ENCODE measurements at places on chromosomes 7 and 10.

GRCh38 chr7:72032934-72033333 is 379.2 kb downstream of the CALN1 start:
- no peak for DNase-seq

GRCh38 chr10:71585564-71586290 is 133.9 kb downstream of the C10orf105 start:
- DNase-seq: no peak

GRCh38 chr10:49053053-49053997 is 62.0 kb downstream of the VSTM4 start:
- no peak for DNase-seq

DNA sequence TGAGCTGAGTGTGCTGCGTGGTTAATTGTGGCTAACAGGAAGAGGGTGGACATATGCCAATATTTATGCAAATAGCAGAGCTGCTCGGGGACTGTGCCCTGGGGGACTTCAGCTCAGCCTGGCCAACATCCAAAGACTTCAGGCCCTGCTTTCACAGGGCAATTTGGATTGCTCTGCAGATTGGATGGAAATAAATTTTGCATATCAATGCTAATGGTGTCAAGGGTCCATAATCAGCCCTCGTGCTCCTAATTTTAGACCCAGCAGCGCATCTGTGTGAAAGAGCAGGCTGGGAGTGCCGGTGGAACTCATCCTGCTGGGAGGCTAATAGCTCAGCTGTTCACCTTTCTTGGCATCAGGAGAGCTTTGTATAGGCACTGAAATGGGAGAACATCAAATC is 270.1 kb downstream of the TCERG1L start:
- no peak for DNase-seq

- no peak for DNase-seq
Measured at GRCh38 chr10:106189292-106189691, 975.2 kb downstream of the SORCS1 start.

DNA sequence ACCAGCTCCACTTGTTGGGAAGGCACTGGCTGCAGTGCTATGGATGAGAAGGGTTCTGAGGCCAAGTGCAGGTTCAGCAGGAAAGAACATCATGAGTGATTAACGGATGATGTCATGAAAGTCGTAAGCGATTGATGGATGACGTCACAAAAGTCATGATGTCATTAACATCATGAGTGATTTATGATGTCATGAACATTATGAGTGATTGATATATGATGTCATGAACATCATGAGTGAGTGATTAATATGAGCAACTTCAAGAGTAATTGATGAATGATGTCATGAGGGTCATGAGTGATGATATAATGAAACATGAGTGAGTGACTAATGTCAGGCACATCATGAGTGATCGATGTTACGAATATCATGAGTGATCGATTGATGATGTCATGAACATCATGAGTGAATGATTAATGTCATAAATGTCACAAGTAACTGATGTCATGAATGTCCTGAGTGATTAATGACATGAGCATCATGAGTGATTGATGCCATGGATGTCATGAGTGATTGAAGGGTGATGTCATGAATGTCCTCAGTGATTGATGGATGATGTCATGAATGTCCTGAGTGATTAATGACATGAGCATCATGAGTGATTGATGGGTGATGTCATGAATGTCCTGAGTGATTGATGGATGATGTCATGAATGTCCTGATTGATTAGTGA is 185.6 kb downstream of the PAXIP1 start:
- no peak for DNase-seq

GRCh38 chr7:45985902-45986301 is 64.8 kb upstream of the IGFBP3 start:
- DNase-seq: no peak

DNA sequence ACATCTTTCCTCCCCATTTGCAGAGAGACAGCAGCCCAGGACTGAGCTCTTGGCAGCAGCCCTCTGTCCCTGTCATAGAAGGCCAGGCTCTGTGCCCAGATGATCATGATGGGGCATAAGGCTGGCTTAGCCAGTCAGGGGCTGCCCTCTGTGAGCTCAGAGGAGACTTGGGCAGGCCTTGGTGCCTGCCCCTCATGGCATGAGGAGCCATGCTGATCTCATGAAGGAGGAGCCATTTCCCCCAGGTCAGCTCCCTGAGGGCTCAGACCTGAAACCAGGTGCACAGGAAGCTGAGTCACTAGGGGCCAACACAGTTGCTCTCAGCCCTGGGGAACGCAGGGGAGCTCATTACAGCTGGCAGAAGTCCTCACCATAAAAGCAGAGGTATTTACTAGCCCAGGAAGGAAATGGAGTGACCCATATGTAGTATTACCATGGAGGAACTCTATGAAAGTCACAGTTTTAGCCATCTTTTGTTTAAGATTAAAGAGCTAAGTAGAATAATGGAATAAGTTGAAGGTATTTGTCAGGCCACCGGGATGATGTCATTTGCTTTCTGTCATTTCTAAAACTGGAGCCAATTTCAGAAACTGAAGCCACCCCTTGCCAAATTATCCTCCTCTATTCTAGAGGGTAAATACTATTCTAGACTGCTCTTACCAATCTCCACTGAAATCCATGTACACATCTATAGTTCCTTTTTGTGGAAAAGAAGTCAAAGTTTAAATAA is 362.4 kb upstream of the ZNF32 start:
- no peak for DNase-seq

- DNase-seq: no peak
Measured at GRCh38 chr10:72076756-72077155, 11.6 kb downstream of the SPOCK2 start.

GRCh38 chr7:78399033-78399769 is 600.6 kb downstream of the PHTF2 start:
- DNase-seq: no peak

DNA sequence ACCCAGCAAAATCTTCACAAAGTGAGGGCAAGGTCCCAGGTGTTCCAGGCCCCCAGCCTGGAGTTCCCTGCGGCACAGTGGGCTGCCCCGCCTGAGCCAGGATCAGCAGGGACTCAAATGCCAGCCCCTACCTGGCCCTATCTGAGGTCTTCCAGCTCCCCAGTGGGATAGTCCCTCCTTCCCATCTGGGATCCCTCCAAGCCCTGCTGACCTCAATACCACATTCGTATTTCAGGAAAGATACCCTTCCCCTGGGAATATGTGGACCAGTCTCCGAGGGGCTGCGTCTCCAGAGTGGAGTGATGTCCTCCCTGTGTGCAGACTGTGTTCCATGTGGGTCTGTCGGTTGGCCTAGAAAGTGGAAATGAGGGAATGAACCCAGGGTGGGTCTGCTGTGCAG is 40.9 kb downstream of the ELFN1 start:
- DNase-seq: no peak

GRCh38 chr7:140079121-140079536 is 16.4 kb upstream of the PARP12 start:
- no peak for DNase-seq

DNA sequence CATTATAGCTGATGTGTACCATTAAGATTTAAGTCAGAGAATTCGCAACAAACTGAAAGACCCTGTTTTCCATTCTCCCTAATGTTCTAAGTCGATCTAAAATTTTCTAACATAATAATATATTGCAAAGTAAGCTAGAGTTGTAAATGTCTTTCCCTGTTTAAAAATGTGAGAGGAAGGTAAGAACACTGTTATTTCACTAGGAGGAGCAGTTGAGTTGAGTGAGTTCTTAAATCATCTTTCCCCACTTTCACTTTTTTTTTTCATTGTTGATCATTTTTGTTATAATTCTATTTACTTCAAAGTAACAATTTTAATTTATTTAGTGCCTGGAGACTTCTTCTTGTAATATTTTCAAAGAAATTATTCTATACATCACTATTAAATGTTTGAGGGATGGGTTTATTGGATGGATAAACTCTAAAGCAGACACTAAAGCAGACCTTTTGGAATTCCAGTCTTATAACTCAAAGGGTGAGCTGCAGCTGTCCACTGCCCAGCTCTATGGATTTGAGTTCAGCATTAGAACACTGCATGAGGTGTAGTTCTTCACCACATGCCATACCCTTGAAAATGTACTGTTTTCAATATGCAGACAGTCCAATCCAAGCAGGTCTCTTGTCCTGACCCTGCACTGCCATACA is 181.3 kb upstream of the FZD1 start:
- DNase-seq: no peak

DNA sequence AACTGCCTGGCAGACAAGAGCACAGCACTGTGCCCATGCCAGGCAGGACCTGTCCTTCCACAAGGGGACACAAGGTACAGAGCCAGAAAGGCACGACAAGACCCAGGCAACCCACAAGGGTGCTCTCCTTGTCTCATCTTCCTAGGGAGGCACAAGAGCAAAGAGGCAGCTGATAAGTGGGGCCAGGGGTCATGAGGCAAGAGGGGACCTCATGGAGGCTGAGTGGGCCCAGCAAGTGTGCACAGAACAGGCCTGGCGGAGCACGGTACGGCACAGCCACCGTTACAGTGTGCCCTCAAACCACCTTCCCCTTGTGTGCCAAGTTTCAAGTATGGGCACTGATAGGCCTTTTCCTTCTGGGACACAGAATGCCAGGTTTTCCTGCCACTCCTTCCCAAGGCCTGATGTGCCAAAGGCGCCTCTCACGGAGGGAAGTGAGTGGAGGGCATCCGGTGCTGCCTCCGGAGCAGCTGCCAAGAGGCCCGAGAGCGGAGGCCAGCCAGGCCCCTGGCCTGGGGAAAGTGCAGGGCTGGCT is 75.6 kb downstream of the FAM53B start:
- DNase-seq: no peak

DNA sequence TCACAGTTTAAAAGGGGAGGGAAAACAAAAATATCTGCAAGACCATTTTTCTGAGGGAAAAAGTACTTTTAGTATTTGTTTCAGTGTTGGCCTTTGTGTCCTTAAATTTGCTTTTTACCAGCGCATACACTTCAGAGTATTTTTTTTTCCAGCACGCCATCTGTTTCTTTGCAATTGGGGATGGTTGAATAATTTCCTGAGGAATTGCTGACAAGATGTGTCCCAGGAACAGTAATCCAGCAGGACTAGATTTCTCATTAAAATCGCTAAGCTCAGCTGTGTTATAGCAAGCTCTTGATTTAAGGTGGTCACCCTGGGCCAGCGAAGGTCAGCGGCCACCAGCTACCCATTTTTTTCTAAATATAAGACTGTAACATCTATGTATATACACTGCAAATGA is 156.9 kb upstream of the RHOBTB1 start:
- DNase-seq: no peak
